ENCODE measurements at places on chromosomes 7 and 10.

DNA sequence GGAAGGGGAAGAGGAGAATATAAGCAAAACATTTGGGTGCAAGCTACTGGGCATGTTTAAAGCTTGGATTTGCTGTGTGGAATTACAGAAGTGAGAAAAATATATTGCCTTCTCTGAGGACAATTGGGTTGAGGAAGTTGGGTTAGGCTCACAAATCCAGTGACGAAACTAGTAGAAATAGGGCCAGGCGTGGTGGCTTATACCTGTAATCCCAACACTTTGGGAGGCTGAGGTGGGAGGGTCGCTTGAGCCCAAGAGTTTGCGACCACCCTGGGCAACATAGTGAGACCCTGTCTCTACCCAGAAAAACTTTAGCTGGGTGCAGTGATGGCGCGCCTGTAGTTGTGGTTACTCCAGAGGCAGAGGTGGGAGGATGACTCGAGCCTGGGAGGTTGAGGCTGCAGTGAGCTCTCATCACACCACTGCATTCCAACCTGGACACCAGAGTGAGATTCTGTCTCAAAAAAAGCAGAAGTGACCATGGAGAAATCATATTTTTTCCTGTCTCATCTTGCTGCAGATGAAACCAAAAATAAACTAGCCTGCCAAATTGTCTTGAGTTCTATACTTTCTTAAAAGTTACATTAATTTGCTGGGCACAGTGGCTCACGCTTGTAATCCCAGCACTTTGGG, 22.4 kb downstream of the NRBF2 start:
- no peak for DNase-seq

GRCh38 chr7:157818701-157819454, 482.1 kb downstream of the DNAJB6 start:
- DNase-seq: no peak

DNA sequence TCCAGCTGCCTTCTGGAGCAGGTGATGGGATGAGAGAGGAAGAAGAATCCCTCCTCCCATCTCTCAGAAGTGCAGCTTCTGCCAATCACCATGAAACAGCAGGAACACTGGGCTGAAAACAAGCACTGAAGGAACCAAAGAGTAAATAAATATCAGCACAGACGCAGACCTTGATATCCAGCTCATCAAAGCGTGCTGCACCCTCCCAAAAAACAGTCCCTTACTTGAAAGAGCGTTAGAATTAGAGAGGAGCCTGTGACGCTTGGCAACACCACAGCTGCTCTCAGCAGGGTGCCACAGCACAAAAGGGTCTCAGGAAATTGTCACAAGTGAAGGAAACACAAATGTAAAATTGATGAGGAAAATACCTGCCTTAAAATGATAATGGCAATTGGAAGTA, 39.5 kb downstream of the KLF6 start:
- DNase-seq: no peak

DNA sequence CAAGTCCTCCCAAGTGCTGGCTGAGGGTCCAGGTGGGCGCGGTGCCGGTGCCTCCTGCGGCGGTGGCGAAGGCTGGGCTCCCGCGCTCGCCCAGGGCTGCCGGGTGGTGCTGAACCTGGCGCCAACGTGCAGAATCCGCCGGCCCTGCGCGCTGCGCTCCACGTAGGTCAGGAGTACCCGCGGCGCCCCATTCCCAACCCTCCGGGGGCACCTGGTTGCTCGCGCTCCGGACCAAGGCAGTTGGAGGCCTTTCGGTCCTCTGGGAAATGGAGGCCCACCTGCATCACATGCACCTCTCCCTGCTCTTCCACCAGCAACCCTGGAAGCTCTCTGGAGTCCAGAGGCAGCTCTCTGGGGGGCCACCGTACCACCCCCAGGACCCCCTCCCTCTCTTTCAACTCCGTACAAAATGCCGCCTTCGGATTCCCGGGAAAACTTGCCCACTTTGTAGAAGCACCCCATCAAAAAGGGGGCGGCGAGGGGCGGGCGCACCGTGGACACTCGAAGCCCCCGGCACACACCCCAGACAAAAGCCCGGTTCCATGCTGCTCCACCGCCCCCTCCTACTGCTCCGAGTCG, 745 bp downstream of the SLC16A9 start:
- no peak for DNase-seq

GRCh38 chr7:133395551-133395950, 142.7 kb downstream of the EXOC4 start:
- DNase-seq: no peak

- no peak for DNase-seq
Measured at GRCh38 chr7:102836191-102836919, 76.4 kb upstream of the LRRC17 start.

DNA sequence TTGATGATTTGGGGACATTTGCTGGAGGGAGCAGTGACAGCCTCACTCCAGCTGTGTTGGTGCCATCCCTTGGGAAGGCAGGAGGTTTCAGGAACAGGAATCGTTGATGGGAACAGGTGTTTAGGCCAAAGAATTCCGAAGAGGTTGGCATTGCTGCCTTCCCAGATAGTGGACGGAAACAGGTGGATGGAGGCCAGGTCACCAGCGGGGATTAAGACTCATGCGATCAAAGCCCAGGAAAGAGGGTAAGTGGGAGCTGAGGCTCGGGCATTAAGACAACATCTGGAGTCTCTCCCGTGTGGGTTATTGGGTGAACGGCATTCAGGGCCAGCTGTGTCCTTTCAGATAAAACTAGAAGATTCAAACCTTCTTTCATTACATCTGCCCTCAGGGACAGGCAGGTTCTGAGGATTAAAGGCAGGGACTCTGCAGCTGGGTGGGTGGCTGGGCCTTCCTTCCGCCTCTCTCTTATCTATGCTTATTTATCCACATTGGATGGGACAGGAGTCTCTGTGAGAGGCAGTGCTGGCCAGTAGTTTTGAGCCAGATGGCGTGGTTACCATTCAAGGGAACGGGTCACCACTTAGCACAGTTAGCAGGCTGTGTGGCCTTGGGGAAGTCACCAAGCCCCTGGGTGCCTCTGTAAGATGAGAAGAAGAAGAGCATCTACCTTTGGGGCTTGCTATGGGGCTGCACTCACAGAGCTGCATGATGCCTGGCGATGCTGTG, 67.6 kb downstream of the INSIG1 start:
- DNase-seq: no peak

- no peak for DNase-seq
Measured at GRCh38 chr10:78259391-78259790, 225.7 kb downstream of the RPS24 start.

DNA sequence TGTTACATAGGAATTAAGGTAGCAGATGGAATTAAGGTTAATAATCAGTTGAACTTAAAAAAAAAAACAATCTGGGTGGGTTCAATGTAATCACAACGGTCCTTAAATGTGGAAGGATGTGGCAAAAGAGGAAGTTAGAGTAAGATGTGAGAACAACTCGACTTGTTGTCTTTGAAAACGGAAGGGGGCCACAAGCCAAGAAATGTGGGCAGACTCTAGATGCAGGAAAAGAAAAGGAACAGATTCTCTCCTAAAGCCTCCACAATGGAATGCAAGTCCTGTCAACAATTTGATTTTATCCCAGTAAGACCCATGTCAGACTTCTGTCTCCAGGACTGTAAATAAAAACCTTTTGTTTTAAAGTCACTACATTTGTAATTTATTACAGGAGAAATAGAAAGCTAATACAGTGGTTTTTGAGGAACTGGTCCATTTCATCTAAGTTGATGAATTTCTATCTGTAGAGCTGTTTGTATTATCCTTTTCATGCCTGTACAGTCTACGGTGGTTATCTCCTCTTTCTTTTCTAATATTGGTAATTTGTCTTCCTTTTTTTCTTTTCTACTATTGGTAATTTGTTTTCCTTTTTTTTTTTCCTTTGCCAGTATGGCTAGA, 8.6 kb downstream of the MCMBP start:
- no peak for DNase-seq

DNA sequence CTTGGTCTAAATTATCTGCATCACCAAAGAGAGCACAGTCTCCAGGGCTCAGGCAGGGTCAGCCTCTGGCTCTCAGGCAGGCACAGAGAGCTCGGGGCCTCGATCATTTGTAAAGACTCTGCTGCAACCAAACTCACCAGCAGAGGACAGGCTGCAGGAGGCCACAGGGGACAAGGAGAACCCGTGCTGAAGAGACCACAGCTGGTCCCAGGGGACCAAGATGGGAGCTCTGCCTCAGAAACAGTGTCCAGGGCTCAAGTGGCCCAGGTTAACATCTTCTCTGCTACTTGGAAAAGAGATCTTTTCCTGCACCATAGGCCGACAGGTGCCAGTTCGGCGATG, 543.2 kb downstream of the PTPRN2 start:
- DNase-seq: no peak

- no peak for DNase-seq
Measured at GRCh38 chr10:79188154-79188965, 119.6 kb downstream of the ZMIZ1 start.

DNA sequence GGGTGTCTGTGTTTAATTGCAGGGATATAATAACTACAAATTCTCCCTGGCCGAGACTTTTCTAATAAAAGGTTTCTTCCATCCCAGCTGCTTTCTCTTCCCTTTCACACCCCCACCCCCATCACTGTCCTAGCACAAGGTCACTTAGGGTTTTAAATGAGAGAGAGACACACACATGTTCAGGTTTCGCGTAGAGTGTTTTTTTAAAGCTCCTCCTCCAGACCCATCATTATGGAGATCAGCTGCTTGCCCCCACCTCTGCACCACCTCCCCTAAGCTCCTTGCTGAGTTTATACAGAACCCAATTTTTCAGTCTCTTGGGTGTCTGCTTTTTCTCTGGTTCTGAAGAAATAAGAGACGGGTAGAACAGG, 18.6 kb downstream of the LRMDA start:
- DNase-seq: no peak

DNA sequence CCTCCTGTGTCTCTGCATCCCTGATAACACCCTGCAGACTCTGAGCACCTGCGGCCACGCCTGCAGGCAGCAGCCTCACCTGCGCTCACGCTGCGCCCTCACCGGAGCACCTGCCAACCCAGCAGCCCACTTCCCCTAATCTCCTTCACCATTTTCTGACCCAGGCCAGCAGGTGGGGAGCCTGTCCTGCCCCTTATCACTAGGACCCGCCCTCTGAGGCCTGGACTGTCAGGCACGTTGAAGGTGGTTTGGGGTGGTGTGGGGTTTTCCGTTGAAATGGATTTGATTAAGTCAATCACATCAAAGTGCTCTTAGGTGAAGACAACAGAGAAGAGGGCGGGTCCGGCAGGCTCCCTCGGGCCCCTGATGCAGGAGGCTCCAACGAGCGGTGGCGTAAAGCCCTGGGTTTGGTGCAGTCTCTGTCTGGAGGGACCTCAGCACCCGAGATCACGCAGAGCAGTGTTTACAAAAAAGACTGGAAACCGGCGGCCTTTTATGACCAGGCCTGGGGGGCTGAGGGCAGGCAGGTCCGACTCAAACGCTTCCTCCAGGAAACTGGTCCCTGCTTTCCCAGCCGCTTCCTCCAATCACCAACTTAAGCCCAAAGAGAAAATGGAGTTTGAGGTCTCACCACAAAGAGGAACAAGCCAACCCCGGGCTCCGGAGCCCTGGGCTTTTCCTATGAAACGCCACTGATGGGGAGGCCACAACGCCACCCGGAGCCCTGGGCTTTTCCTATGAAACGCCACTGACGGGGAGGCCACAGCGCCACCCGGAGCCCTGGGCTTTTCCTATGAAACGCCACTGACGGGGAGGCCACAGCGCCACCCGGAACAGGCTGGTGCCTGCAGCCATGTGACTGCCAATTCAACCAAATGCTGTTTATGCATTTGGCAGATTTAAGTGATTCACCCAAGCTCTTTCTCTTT, 45.5 kb downstream of the DPYSL4 start:
- no peak for DNase-seq

- DNase-seq: no peak
Measured at GRCh38 chr7:17369691-17370426, 71.4 kb downstream of the AHR start.

DNA sequence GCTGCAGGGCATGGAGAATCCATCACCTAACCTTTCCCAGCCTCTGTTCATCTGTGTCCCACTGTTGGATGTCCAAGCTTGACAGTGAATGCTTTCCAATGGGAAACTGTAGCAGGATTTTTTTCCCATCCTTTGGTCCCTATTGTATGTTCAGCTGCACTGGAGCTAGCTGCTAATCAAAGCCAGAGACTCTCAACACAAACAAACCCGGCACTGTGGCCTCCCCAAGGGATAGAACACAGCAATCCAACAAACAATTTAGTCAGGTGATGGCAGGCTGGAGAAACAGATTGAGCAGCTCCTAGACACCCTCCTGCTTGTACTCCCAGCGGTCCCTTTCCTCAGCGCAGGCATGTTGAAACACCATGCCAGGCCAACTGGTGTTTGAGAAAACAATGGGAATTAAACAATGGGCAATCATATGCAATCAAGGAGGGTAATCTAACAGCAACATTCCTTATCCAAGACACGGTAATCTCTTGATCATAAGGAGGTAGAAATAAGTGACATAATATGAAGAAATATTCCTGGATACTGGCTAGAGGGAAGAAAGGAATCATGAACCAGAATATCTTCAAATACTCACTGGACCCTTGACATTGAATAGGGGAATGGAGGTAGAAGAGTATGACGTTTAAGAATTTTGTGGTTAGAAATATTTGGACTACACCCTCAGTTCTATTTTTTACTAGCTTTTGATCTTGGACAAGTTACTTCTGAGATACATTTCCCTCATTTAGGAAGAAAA, 15.0 kb downstream of the PTN start:
- no peak for DNase-seq

GRCh38 chr7:91299952-91300775, 35.9 kb downstream of the FZD1 start:
- DNase-seq: no peak

- no peak for DNase-seq
Measured at GRCh38 chr10:102837230-102837721, at the start of gene CYP17A1. CYP17A1 (minus strand) TSS chr10:102837413; CDS start chr10:102837361, 52 bp downstream.

DNA sequence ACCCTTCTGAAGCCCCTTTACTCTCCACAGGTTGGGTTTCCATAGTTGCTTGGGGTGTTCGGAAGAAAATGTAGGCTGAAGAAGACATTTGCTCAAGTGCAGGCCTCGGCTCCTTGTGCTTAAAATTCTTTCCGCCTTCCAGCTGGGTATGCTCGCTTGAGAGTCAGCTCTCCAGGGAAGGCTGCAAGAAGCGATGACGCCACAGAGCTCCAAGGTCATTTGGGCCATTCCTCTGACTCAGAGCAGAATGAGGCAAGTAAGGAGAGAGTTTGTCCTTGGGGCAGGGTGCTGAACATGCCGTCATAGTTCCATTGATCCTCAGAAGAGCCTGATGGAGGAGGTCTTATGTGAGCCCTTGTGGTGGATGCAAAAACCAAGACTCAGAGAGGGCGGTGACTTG, 27.4 kb upstream of the HSPA12A start:
- DNase-seq: no peak

DNA sequence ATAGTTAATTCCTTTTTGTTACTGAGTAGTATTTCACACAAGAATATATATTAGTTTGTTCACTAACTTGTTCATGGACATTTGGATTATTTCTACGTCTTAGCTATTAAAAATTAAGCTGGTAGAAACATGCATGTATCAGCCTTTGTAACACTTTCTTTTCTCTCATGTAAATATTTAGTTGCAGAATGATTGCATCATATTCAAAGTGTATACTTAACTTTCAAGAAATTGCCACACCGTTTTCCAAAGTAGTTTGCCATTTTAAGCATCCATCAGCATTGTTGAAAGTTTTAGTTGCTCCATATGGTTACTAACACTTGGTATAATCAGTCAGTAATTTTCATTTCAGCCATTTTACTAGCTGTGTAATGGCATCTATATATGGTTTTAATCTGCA, 666.9 kb downstream of the NXPH1 start:
- DNase-seq: no peak

All from activated CD8-positive, alpha-beta memory T cell treated with anti-CD3 and anti-CD28 coated beads for 4 hours (primary cell).